ENCODE measurements at places on chromosomes 7 and 10.

DNA sequence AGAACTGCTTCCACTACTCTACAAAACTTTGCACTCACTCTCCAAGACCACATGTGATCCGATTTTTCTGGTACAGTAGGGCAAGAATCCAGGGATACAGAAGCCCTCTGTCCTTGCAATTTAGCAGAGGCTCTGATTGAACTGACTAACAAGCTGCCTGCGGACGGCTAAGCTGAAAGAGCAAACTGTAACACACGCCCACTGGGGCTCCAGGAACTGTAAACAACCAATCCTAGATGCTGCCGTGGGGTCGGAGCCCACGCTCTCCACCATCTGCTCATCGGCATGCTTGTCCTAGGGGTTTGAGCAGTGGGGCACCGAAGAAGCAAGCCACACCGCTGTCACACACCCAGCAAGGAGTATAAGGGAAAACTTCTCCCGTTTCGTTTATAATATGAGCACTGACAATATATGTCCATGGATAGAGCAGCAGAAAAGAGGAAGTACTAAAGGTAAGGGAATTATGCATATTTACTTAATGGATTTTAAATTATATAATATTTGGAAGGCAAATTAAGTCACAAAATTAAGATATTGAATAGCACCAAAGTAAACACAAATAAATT, 634.4 kb upstream of the POT1 start:
- DNase-seq = no peak

- no peak for DNase-seq
These were observed 37.7 kb downstream of the TRIL start for GRCh38 chr7:28920424-28920823.

DNA sequence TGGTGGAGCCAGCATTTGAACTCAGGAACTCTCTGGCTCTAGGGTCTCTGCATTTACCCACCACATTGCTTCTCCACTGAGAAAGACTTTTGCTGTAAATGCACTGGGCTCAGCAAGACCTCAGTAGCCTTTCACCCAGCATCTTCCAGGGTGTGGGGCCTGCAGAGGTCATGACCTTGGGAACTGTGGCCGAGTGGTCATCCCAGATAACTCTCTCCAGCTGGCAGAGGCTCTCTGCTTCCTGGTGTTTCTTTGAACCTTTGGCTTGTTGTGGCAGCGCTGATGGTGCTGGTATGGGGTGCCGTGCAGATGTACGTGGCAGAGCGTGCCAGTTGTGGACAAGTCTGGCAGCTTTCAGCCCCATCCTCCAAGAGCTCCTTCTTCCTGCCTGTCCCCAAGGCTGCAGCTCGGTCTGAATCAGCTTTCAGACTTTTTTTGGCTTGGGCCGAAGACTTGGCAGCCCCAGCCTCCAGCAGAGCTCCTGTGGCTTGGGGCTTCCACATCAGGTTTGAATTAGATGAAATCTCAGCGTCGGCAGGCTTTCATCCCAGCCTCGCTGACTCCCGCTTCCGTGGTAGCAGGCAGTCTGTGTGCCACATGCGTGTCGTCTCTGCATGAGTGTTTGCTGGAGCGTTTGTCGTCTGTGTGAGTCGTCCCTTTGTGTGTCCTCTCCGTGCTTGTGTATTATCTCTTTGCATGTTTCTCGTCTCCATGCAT, 21.5 kb downstream of the ADAMTS14 start:
- DNase-seq = no peak

DNA sequence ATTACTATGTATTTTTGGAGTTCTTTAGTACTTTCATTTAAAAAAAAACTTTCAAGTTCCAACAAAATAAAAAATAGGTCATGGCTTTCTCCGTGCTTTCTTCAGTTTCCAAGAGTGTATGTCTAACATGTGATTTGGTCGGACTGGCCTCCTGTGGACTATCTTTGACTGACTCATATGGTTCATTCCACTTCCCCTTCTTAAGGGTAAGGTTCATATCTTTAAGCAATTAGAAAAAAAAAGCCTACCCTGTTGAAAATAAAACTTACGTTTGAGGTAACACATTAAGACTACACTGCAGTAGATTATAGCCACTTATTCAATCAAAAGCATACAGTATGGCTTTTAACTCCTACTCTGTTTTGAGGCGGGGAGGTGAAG, 112.8 kb upstream of the AHR start:
- DNase-seq = no peak

DNA sequence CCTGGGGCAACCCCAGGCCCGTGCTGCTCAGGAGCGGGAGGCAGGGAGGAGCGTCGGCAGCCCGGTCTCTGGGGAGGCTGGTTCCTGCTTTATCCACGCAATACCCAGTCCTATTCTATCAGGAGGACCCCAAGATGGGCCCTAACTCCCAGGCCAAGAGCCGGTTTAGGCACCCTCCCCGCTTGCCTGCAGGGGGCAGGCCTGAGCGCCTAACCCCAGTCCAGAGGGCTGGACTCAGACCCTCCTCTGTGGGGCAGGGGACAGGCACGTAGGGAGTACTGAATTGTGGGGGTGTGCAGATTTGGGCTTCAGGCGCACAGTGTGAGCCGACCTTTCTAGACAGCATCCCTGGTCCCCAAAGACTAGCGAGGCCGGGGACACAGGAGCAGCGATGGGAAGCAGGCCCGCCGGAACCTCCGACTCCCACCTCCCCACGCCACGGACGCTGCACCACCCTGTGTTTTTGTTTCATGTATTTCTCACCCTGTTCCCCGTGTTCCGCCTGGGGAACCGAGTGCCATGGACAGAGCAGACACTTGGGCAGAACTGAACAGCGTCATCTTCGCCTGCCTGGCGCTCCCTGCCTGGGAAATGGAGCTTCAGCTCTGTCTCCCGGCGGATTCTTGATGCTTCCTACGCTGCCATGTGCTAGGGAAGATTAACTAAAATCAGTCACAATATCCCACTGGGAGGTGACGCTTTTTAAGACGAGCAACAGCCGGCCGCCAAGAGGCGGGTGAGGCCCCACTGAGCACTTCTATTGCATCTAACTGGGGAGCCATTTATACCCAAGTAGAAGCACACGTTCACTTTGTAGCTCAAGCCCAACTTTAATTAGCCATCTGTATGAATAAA, 5.3 kb downstream of the NUDT1 start:
- DNase-seq = no peak

DNA sequence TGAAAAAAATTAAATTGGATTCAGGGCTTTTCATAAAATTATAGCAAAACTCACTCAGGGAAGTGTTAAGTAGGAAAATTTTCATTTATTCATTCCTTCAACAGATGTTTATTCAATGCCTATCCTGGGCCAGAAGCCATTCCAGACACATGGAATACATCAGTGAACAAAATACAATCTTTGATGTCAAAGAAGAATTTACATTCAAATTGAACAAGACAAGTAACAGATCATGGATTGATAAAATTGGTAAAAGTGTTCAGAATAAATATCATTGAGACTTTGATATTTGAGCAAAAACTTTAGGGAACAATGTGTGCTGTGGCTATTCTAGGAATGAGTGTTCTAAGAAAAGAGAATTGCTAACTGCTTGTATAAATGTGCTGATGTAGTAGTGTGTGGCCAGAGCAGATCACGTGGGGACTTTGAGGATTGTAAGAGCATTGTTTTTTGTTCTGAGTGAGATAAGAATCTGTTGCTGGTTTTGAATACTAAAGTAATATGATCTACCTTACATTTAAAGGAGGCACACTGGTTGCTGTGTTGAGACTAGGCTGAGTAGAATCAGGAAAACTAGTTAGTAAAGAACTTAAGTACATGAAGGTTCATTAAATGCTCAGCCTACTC, 957.2 kb downstream of the PCDH15 start:
- DNase-seq = no peak

DNA sequence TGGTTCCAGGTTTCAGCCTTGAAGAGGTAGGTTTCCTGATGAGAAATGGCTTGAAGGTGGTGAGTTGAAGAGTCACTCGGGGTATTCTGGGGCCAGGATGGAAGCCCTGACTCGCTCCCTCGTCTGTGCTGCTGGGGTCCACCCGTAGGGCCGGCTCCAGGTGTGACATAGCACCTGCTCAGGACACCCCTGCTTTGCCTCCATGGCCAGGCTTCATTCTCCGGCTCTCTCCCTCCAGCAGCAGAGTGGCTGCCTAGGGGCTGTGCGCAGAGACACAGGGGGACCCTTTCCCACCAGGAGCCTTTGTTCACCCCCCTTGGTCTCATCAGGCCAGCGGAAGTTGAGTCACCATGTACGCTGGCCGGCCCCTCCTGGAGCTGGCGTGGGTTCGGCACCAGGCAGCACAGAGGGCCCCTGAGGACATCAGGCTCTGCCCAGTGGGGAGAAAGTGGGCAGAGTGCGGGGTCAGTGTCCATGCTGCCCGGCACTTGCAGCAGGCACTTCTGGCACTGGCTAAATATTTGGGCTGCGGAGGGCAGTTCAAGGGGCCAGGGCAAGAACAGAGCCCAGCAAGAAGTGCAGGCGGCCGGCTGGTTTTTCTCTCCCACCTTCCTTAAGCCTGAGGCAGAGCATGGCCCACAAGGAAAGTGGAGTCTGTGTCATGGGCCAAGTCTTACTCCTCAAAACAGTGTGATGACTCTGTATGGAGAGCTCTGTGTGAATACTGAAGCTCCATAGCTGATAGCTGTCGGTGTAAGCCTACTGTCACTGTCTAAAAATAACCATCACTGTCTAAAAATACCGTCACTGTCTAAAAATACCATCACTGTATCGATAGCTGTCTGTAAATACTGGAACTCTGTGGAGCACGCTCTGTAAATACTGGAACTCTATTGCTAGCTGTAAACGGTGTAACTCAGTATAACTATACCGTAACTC, 3.7 kb upstream of the PRKAR1B start:
- DNase-seq = no peak

DNA sequence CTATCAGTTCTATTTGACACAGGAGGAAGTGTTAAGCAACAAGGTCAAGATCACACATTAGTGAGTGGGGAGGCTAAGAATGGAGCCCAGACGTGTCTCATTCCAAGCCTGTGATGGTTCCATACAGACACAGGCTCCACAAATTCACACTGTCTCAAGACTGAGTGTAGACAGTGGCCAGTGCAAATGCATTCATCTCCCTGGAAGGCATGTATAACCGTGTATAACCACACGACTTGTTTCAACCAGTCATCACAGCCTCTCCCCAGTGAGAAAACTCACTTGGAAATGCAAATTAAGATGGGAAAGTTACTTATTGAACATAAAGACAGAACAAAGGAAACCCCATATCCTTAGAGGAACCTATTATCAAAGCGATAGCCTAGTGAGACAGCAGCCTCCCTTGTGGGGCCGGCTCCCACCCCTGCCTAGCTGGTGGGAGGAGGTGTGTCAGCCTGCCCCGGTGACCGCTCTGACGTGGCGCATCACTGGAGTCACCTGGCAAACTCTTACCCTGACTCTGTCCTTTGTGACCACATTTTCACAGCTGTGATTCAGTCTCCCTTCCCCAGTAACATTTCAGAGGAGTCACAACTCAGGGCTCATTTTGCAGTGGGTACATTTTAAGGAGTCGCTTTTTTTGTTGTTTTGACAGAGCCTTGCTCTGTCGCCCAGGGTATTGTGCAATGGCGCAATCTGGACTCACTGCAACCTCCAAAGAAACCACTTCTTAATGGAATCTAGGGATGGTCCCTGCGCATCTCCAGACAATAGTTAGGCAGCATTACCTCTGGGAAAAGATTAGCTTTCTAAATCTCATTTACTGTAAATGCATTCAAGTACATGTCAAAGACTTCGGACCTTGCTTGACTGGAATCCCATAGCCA, 126.6 kb upstream of the PARD3 start:
- no peak for DNase-seq

GRCh38 chr7:35533902-35534301, 161.0 kb downstream of the HERPUD2 start:
- no peak for DNase-seq

- DNase-seq = no peak
These were observed 366.9 kb downstream of the TNS3 start for GRCh38 chr7:47215049-47215448.

DNA sequence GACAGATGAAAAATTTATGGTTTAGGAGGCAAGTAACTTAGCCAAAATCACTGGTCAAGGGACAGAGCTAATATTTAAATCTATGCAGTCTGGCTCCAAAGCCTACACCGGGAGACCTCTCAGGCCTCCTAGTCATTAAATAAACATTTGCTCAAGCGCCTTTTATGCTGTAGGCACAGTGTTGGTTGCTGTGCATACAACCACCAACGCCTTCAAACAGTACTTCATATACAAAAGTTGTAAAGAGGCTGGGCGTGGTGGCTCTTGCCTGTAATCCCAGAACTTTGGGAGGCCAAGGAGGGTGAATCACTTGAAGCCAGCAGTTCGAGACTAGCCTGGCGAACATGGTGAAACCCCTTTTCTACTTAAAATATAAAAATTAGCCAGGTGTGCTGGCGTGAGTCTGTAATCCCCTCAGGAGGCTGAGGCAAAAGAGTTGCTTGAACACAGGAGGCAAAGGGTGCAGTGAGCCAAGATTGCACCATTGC, 159.8 kb downstream of the MAGI2 start:
- no peak for DNase-seq

- DNase-seq = no peak
These were observed 24.1 kb downstream of the MNX1 start for GRCh38 chr7:156986378-156986777.

DNA sequence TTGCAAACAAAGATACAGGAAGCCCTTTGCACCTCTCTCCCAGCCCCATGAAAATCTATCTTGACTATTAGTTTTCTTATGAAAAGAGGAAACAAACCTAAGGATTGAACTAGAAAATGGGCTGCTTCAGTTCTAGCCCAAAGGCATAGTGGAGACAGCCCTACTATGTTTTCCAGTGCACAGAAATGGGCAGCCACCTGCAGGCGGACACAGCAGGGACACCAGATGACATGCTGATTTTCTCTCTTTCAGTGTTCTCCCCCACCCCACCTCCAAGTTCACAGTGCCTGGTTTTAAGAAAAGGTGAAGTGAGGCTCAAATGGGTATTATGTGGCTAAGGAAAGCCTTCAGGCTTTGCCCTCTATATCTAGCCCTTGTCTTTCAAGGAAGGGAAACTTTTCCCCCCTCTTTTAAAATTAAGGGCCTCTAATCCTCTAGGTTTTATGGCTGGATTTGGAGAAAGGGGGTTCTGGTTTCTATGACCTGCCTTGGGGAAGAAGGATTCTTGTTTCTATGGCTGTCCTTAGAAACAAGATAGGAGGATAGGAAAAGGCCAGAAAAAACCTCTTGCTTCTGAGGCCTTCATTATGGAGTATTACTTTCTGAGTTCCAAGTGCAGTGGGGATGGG, 23.5 kb upstream of the DDX50 start:
- no peak for DNase-seq

GRCh38 chr10:50397312-50398140, 146.2 kb upstream of the ASAH2 start:
- no peak for DNase-seq

DNA sequence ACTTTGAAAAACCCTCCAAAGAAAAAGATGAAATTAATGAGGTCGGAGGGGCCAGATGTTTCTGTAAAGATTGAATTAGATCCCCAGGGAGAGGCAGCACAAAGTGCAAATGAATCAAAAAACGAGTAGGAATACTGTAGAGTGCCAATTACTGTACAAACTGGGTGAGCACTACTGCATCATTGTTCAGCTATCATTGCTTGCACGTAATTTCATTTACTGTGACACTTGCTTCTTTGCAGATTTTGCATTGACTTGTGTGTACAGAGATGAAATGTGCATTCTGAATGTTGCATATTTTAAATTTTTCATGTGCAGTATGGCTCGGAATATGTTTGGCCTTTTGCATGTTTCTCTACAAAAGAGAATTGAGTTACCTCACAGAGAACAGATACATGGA, 123.7 kb downstream of the LCOR start:
- no peak for DNase-seq

- DNase-seq = no peak
These were observed 337.7 kb upstream of the NPVF start for GRCh38 chr7:25565949-25566348.
